DMS53 (cell line): ENCODE measurements at places on chromosomes 11 and 22.

DNA sequence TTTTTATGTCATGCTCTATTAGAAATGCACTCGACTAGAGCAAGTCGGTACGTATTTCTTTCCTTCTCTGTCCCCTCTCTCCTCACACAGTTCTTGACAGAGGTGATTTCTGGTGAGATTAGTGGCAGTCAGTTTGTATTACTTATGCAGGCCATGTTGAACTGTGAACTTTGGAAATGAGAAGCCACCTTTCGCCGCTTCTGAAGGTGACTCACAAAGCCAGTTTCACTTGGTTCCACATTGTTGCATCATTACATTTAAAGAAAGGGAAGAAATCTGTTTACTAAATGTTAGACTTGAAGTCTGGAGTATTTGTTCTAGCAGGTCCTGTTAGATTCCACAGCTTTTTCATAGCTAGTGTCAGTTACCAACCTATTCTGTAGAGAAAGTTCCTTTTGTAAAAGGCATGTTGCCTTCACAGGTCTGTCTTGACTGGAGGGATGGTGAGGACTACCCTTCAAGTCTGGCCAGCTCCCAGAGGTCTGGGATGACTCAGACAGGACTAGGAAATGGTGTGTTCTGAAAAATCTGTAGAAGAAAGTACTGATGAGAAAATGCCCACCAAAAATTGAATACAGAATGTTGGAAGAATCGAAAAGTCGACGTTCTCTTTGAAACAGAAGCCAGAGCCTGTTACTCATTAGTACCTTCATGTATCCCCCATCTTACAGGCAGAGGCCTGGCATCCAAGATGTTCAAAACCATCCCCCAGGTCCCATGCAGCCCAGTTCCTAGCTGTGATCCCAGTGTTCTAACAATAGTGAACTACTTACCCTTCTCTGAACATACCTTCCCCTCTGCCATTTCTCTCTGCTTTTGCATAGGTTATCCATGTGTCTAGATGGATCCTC is 181.4 kb downstream of the DBX1 start:
- DNase-seq, result peak; percentile 84

DNA sequence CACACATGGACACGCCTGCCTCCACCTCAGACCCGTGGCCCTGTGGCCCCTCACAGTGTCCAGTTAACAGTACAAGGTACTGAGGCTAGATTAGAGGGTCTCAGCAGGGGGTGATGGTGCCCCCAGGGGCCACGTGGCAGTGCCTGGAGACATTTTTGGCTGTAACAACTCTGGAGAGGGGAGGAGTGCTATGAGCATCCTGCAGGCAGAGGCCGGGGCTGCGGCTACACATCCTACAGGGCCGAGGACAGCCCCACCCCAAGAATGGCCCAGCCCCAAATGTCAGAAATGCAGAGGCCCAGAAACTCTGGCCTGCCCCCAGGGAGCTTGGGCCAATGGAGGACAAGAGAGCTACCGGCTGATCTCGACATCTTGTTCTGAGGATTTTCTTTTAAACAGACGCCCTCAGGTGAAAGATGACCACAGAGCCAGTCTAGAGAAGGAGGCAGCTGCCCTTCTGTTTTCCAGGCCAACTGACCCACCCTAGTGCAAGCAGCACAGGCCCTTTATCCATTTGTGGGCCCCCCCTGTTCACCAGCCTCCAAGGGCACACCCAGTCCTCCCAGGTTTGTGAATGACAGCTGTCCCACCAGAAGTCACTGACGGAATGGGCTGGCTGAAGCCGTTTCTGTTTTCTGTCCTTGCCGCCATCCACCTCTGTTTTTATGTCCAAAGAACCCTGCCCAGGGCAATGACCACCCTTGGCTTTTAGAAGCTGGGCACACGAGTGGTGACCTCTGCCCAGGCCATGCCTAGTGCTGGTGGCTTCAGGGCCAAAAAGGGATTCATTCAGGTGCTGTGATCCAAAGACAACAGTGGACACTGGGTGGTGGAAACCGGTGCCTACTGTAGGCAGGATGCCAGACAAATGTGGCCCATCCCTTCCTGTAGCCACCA is 85.2 kb upstream of the LINC01488 start:
- DNase-seq, result no peak

GRCh38 chr22:46066691-46067090 is 83.6 kb upstream of the PPARA start:
- DNase-seq, result peak; percentile 54

DNA sequence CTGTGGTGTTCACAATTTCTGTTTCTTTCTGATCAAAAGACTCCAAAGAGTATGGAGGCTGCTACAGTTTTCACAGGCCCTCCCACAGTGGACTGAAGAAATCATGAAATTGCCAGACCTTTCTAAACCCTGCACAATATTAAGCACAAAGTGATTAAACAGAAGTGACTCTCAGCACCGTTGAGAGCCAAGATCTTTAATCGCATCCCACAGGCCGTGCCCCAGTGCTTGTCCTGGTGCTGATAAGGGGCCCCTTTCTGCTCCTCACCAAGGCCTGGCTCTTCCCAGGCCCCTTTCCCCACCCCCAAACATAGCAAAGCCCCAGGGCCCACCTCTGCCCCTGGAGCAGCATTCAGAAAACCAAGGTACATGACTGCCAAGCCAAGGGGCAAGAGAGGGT is 57.4 kb upstream of the BMAL1 start:
- DNase-seq, result no peak

DNA sequence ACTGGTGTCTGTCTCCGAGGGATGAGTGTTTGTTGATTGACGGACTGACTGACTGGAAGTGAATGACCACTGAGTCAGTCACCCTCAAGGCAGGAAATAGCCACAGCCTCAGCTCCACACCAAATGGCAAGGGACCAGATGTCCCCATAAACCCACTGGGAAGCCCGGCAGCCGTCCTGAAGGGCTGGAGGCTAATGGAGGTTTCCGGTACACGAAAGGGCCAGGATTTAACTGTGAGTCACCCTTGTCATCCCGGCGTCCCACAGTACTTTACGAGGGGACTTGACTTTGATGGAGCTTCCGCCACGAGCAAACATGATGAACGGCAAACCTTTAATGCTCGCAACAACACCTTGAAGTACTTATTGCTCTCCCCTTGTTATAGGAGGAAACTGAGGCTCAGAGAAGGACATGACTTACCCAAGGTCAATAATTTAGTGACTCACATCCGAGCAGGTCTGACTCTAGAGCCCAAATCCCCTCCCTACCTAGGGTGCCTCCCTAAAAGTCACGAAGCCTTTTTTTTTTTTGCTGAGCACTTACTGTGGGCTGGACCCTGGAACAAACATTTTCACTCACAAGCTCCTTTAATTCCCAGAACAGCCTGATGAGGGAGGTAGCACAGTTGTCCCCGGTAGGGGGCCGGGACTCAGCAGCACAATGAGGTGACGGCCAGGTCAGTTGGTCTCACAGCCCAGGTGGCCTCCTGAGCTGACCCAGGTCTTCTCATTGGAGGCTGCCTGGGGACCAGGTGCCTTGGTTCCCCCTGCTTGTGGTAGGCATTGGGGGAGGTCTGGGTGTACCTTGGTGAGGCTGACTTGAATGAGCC is 25.2 kb upstream of the GCAT start:
- no peak for DNase-seq

- no peak for DNase-seq
Measured at GRCh38 chr11:130533113-130533798, 84.8 kb downstream of the ADAMTS15 start.

- no peak for DNase-seq
Measured at GRCh38 chr22:49525801-49526535, 301.7 kb downstream of the BRD1 start.

DNA sequence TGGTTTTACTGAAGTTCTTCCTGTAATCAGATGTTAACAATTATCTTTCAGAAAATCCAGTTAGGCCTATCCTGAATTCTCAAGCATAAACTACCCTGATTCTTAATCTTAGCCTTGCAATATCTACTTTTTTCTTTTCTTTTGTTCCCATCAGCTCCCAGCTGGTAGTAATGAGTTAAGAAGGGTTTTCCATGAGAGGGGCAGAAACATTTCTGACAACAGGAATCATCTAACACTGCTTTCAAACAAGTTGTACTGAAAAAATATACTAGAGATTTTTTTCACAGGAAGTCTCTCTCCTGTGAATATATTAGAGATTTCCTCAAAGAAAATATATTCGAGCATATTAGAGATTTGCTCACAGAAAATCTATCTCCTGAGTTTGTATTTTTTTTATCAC is 3.3 kb upstream of the TRIM6 start:
- no peak for DNase-seq

DNA sequence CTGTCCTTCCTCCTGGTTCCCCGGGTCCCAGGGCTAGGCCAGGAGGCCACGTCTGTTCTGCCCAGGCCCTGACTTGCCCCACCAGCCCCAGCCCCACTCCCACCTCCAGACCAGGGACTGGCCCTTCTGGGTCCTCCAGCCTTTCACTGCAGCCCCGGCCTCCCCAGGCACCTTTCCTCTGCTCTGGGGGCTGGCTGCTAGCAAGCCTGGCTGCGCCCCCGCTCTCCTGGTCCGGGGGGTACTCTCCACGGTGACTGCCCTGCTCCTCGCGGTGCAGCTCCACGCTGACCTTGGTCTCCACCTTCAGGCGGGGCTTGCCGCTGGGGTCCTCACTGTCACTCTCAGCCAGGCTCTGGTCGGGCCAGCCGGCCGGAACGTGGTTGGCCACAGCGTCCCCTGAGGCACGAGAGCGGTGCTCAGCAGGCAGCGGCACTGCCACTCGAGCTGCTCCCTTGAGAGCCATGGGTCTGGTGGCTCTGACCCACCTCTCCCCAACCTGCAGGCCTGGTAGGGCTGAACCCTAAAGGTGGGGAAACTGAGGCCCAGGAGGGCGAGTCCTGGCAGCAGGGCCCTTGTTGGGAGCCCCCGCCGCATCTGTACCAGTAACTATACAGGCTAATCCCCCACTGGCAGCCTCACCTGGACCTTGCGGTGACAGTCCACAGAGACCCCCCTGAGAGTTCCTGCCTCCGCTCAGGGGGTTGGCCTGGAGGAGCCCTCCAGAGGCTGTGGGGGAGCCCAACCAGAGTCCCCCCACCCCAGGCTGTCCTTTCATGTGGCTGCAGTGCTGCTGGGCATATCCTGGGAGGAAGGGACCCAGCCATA is 29.0 kb downstream of the TRMU start:
- peak; percentile 61 for DNase-seq

GRCh38 chr22:37208401-37209139 is 3.7 kb downstream of the SSTR3 start:
- no peak for DNase-seq

DNA sequence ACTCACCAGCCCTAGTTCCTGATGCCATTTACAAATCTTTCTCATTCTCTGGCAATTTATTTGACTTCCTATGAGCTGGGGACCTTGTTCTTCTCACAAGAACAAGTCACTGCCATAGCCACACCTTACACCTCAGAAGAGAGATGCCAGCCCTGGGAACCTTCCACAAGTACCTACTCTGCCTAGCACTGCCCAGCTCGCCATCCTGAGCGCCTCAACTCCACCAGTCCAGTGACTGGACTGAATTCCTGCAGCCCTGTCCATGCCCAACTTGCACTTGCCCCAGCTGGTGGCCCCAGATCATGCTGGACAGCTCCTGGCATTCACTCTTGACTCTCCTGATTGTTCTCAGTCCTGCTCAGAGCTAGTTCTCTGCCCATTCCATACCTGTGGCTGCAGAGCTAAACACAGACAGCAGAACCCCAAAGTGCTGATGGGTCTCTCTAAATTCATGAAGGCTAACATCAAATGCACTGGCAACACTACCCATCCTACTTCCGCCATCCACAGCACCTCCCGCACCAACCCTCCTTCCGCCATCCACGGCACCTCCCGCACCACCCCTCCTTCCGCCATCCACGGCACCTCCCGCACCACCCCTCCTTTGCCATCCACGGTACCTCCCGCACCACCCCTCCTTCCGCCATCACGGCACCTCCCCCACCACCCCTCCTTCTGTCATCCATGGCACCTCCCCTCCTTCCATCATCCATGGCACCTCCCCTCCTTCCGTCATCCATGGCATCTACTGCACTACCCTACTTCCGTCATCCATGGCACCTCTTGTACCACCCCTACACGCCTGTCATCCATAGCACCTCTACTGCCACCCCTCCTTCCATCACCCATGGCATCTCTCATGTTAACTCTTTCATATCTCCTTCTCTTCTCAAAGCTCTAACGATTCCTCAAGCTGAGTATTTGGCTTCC is 23.6 kb upstream of the SLC25A1 start:
- DNase-seq, result no peak

DNA sequence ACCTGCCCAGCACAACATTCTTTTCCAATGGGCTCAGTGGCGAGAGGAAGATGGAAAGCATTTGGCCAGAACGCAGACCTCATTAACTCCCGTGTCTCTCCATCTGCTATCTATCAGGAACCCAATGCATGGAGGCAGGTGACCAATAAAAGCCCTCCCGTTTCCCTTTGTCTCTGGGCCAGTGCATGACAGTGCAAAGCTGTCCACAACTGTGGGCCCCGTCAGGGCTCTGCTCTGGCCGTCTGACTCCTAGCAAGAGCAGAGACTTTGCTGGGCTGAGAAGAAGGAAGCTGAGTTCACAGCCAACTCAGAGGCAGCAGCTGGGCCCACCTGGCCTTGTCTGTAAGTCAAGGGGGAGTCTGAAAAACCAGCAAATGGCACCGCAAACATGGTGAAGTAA is 177.8 kb downstream of the TENM4 start:
- no peak for DNase-seq

GRCh38 chr11:121466063-121466794 is 13.5 kb upstream of the SORL1-AS1 start:
- peak; percentile 98 for DNase-seq

DNA sequence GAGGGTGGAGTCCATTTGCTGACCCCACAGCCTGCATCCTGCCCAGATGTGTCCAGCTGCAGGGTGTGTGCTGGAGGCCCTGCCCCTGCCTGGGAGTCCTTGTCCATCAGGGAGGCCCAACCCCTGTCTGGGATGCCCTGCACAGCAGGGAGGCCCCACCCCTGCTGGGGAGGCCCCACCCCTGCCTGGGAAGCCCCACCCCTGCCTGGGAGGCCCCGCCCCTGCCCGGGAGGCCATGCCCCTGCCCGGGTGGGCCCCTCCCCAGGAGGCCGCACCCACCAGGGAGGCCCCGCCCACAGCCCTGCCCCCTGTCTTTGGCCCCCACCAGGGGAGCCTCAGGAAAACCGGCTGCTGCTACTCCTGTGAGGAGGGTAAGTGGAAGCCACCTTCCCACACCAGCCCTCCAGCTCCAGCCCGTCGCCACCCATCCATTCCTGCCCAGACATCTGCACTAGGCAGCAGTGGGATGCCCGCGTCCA is 37.2 kb downstream of the MUC5B start:
- DNase-seq, result peak; percentile 55

DNA sequence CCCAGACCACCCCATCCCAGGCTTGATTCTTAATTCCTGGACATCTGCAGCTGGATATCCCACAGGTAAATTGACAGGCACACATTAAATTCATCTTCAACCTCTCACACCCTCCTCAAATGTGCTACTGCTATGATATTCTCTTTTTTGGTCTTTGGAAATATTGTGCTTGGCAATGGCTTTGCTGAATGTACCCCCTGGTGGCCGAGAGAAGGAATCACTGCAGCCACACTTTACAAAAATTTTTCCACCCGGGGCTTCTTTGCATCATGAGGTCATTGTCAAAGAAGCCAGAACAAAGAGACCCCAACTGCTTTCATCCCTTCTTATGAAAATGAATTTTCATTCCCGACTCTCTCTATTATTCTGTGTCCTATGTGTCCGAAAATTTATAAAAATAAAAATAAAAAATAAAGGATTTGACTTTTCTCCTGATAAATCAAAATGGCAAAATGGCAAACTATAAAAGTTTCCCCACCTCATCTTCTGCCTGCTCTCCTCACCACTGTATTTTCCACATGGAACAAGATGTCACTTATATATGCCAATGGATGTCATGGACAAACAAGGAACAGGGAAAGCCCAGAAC is 15.0 kb upstream of the CYB5R2 start:
- peak; percentile 67 for DNase-seq
